Cardiac ventricle fibroblast (primary cell): ENCODE measurements at places on chromosomes 1 and 21. TPM values are rescaled to one million over a fixed set of nuclear protein-coding genes. Genes with fewer than 3 reads are reported as not detected.

The LZIC gene
- total RNA-seq: 20.6 and 25.0 TPM in 2 replicates

The LCE2B gene
- not detected in 2 replicates for total RNA-seq

The PLEKHG5 gene
- 3.4 and 4.2 TPM in 2 replicates for total RNA-seq

The TMEM240 gene
- 1.2 and 5.8 TPM in 2 replicates for total RNA-seq

The GNAT2 gene
- total RNA-seq: 0.68 TPM in 1 of 2 replicates, not detected in the other

The EYA3 gene
- 8.7 and 9.8 TPM in 2 replicates for total RNA-seq

The C1orf226 gene
- total RNA-seq: 0.15 and 1.7 TPM in 2 replicates

The OR2G2 gene
- total RNA-seq: not detected in 2 replicates

The MSH4 gene
- total RNA-seq: 0.12 TPM in 1 of 2 replicates, not detected in the other

The AXDND1 gene
- 0.10 TPM in 1 of 2 replicates, not detected in the other for total RNA-seq

The ARPC5 gene
- 75.8 and 90.8 TPM in 2 replicates for total RNA-seq
